ENCODE measurements at places on chromosomes 12 and 14.

- no peak for DNase-seq
Observed at GRCh38 chr12:111558107-111558376, 41.1 kb downstream of the ATXN2 start.

DNA sequence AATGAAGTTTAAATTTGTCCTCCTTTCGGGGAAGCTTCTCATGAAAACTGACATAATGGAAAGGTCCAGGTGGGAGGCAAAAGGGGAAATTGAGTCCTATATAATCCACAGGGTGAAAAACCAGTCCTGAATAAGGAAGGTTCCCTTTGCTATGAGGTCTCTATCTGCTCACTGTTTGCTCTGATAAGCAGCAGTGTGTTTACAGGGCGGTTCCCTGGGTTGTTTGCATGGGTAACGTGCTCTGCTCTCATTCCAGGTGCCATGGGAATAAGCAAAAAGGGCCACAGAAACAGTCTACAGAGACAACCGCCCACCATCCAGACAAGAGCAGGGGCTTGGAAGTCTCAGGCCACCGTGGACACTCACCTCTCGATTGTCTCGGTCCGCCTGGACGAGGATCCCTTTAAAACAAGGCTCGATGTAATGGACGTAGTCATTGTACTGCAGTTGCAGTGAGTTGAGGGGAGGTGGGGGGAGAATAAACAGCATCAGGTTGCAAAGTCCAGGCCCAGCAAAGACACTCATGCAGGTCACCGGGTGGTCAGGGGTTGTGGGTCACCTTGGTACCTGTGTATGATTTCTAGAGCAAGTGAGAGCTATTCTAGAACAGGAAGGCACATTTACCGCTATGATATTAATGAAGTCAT is 32.7 kb downstream of the CACNA2D4 start:
- DNase-seq = no peak

- DNase-seq = no peak
Observed at GRCh38 chr14:75323571-75323970, 44.9 kb downstream of the FOS start.

GRCh38 chr12:83323866-83324265 is 637.2 kb downstream of the TMTC2 start:
- DNase-seq = no peak

- peak; percentile 76 for DNase-seq
Observed at GRCh38 chr12:113088971-113089756, 32.6 kb downstream of the DTX1 start.

DNA sequence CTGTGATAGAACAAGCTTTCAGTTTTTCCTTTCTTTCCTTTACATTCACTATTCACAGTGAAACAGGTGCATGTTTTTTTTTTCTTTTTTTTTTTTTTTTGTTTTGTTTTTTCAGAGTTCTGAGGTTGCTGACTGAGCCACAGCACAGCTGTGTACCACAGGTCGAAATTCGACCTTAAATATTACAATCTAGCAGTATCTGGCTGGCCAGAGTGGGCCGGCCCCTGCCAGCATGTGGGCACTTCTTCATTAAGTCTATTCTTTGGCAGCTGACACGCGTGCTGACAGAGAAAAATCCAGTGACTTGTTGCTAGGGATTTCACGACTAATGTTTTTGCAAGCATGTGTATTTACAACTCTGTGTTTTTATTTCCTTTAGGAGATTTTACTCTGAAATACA is 33.9 kb downstream of the FBXO33 start:
- DNase-seq = no peak

- DNase-seq = no peak
Observed at GRCh38 chr14:75340921-75341320, 62.3 kb downstream of the FOS start.

- DNase-seq = no peak
Observed at GRCh38 chr12:57454566-57455373, at the start of gene INHBE. INHBE (plus strand) TSS chr12:57455307; CDS start chr12:57455537, 230 bp downstream.

GRCh38 chr14:49896966-49897365 is 4.1 kb downstream of the ARF6 start:
- no peak for DNase-seq

- DNase-seq = no peak
Observed at GRCh38 chr12:102479939-102480338, 424 bp downstream of the IGF1 start.

- no peak for DNase-seq
Observed at GRCh38 chr12:75364919-75365318, 26.0 kb upstream of the GLIPR1L2 start.

DNA sequence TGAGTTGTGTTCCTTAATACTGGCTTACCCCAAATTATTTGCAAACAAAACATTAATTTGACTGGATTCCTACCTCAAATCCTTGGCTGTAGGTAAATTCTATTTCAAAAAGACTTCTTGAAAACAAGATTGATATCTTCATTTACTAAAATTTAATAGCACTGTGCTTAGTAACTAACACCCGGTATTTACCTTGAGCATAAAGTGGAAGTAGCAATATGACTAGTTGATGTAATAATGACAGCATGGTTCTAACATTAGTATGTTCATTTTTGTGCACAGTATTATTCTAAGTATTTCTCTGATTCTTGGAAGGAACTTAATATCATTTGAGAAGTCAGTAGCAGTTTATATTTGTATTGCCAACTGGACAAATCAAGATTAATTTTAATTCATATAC is 96.8 kb downstream of the PPHLN1 start:
- no peak for DNase-seq

GRCh38 chr12:123153906-123154305 is 3.0 kb upstream of the PITPNM2 start:
- DNase-seq = no peak

- peak; percentile 65 for DNase-seq
Observed at GRCh38 chr12:49017891-49018260, 700 bp downstream of the PRKAG1 start.

DNA sequence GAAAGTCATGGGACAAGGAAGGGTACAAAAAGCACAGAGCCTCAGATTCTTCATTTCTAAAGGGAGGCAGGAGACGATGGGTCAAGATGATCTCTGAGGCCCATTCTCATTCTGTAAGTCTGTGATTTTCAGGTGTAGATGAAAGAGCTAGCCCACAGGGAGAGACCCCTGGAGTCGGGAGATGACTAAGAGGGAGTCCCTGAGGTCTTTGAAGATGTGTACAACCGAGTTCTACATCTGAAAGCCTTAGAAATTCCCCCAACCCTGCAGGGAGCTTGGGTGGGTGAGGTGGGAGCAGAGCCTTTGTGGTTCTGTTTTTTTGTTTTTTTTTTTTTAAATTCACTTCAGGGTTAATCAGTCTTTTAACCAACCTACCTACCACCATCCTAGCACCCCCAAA is 3.1 kb downstream of the WNT10B start:
- no peak for DNase-seq

- no peak for DNase-seq
Observed at GRCh38 chr14:28975084-28975483, 208.5 kb downstream of the FOXG1 start.

DNA sequence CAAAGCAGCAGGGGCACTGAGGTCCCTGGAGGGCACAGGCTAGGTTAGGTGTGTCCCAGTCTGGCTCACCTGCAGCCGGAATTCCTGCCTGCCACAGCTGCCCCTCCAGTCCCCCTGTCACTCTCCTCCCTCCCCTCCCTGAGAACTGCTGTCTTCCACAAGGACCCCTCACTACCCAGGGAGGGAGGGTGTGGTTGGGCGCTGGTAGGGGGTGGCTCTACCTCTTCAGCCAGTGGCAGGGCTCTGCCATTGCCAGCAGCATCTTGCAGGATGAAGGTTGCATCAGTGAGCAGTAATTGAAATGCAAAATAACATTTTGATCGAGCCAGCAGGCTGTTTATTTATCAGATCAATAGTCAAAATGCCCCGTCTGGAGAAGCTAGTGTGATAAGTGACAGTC is 45.7 kb downstream of the ESRRB start:
- no peak for DNase-seq

GRCh38 chr14:101111620-101112290 is 208.2 kb upstream of the RTL1 start:
- no peak for DNase-seq

- no peak for DNase-seq
Observed at GRCh38 chr14:42802346-42802745, 1195.7 kb downstream of the LRFN5 start.

GRCh38 chr12:62658910-62659309 is 192.3 kb downstream of the MON2 start:
- DNase-seq = no peak

GRCh38 chr14:104659146-104659545 is 30.3 kb upstream of the INF2 start:
- DNase-seq = no peak

DNA sequence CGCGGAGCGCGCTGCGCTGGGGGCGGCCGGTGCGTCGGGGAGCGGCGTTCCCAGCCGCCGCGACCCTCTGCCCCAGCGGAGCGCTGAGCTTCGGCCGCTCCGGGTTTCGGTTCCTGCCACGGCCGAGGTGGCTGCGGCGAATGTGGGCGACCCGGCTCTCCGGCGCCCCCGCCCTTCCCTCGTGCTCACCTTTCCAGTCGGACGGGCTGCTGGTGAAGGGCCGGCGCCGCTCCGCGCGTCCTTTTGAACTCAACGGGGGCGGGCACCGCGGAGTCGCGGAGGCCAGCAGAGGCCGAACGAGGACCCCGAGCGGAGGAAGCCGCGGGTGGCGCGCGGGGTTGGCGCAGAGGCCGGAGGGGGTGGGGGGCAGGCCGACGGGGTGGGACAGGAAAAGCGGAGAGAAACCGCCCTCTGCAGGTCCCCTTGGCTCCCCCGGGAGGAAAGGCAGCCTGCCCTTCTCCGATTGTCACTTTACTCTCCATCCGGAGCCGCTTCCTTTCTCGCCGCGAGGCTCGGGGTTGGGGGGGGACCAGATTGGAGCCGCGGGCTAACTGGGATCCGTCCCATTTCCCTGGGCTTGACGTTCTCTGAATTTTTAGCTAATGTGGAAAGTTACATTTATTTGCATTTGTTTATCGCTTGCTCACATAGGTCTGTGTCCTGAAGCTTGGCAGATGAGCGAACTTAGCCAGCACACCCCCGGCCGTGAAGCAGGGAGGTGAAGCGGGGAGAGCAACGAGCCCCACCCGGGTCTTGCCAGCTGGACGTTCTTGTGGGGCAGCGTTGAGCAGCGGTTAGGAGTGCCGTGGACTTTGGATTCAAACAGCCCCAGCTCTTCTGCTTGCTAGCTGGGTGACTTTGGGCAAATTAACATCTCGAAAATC is at the start of gene SMAGP:
SMAGP (minus strand) TSS at position 349 of the 884 bp plus-strand sequence. CDS start 1,137 bp downstream, outside the sequence.
- DNase-seq = peak; percentile 64

DNA sequence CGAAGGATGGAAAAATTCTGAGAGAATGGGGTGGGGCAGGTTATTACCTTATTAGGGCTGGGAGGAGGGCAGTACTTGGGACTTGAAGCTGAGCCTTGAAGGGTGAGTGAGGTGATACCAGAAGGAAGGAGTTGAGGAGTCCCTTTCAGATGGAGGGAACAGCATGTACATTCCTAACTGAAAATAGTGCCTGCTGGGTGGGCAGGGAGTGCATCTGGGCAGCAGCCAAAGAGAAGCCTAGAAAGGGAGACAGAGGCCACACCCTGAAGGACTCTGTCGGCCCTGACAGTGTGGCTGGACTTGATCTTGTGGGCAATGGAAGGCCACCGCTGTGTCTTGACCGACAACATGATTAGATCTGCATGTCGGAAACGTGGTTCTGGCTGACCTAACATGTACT is 147.6 kb downstream of the NDUFA12 start:
- no peak for DNase-seq

- no peak for DNase-seq
Observed at GRCh38 chr12:71417181-71417580, 22.4 kb upstream of the LGR5 start.

DNA sequence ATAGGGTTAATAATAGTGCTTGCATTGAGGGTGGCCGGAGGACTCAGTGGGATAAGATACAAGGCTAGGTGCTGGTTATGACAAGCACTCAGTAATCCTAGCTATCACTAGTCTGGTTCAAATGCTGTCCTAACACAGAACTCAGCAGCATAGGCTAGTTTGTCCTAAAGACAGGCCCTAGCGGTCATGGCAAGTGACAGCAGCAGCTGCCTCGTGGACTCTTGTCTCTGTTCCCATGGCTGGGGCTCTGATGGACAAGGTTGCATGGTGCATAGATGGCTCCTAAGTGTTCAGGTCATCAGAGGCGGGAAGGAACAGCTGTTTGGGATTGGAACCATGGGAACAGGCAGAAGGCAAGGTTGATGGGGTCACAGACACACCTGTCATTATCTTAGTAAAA is 42.4 kb upstream of the IGF1 start:
- no peak for DNase-seq

DNA sequence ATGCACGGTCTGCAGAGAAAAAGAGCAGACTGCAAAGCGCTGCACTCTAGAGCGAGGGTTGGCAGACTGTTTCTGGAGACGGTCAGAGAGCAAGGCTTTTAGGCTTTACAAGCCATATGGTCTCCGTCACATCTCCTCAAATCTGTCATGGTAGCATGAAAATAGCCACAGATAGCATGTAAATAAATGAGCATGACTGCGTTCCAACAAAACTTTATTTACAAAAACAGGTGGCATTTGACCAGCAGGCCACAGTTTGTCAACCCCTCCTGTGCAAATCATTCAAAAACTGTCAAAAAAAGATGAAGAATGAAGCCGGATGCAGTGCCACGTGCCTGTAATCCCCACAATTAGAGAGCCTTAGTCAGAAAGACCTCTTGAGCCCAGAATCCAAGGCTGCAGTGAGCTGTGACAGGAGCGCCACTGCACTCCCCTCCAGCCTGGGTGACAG is 18.9 kb downstream of the SYNE3 start:
- no peak for DNase-seq

- peak; percentile 78 for DNase-seq
Observed at GRCh38 chr12:50166799-50167048, 445 bp downstream of the CERS5 start.

DNA sequence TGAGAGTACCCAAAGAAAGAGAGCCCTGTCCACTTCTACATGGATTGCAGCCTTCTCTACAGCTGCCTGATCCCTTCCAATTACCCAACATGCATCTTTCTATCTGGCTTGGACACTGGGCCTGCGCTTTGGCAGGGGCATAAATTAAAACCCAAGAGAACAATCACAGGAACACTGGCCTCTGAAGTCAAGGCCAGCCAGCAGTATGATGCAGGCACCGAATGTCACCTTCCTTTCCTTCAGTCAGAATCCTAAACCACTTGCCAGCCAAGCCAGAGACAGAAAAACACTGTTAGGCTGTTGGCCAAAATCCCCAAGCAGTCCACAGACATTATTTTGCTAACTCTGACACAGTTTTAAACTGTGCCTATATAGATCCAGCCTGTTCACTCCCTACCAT is 113.7 kb downstream of the DUSP6 start:
- no peak for DNase-seq

DNA sequence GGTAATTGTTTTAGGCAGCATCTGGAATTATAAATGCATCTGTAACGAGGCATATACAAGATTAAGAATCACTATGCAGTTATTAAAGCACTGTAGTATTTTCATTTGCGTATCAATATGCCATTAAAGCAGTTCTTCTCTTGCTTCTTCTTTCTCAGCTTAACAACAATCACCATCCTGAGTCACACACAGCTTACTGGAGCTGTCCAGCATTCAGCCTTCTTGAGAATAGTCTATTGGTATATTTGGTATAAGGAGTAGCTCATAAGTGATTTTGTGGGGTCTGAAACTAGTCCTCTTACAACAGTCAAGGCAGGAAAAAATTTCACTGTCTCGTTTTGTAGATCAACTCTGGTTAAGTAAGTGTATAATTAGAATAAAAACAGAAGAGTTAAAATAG is 523.0 kb upstream of the FOXG1 start:
- DNase-seq = no peak

- DNase-seq = no peak
Observed at GRCh38 chr12:30753751-30754382, 884 bp downstream of the CAPRIN2 start.

Measured in activated T-cell treated with anti-CD3 and anti-CD28 coated beads, Interleukin-2, amount 50 U/mL, for 24 hours (primary cell).